ENCODE measurements at places on chromosomes 11 and 22.

DNA sequence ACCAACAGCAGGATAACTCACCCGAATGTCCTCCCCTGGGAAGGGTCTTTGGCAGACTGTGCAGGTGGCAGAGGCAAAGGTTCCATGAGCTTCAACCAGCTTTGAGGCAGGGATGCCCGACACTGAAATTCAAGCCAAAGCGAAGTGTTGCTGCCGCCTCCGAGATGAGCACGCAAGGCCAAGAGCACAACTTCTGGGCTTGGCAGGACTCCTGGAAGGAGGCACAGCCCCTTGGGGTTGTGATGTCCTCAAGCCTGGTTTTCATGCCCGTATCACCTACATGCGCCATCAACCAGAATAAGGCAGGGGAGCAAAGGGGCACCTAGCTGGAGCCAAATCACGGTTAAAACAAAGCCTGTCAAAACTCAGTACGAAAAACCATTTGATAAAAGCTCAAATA lies 5.7 kb downstream of the SIRT3 start:
- no peak for DNase-seq

GRCh38 chr11:107859459-107860239 lies 1.1 kb upstream of the SLC35F2 start:
- no peak for DNase-seq

DNA sequence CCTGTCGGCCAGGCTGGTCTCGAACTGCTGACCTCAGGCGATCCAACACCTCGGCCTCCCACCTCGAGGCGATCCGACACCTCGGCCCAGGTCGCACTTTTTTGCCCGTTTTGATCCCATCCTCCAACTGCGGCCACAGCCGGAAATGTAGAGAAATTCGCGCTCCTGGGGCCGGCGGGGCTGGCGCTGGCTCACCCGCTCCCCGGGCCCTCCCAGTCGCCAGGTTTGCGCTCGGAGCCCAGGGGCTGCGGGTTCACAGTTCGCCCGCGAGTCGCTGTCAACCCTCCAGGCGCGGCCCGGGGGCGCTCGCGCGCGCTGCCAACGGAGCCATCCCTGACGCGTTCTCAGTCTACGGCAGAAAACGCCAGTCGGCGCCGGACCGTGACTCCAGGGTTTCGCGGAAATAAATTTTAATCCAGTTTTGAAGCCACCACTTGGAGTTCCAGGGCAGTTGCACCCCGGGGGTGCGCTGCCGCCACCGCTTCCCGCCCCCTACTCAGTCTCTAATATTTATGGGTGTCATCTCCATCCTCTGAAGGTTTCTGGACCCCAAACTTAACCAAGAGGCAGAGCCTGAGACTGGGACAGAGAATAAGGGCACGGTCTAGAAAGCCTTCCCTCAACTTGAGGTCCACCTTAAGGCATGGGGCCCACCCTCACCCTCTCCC lies 1.5 kb upstream of the KLHDC7B start:
- peak; percentile 55 for DNase-seq

GRCh38 chr22:30033901-30034300 lies 46.4 kb upstream of the HORMAD2 start:
- DNase-seq = no peak

GRCh38 chr22:38097557-38098409 lies 12.7 kb downstream of the BAIAP2L2 start:
- DNase-seq = peak; percentile 29

DNA sequence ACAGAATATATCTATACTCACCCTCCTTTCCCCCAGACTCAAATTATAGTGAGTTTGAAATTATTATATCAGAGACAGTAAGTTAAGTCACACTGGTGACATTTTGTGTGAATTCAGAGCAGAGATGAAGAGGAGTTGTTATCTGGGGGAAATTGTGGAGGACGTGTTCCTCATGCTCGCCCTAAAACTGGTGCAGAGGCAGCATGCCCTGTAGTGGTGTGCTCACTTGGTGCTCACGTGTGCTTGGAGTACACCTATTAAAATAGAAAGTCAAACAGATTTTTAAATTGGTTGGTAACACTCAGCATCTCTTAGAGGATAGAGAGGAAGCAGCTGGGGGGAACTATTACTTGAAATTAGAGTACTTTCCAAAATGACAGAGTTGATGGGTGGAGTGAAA lies 51.6 kb upstream of the ADSL start:
- DNase-seq = no peak
